ENCODE measurements at places on chromosomes 3 and 15. TPM values are rescaled to one million over a fixed set of nuclear protein-coding genes. Genes with fewer than 3 reads are reported as not detected.

DNA sequence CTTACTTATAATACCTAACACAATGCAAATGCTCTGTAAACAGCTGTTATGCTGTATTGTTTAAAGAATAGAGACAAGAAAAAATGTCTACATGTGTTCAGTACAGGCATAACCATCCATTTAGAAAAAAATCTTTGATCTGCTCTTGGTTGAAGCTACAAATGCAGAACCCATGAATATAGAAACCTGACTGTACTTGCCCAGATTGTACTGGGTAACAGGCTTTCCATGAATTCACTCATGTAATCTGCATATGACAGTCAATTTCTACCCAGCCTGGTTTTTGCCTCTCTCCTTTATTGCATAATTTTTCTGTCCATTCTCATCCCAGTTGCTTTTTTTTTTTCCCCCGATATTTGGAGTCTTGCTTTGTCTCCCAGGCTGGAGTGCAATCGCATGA is 62.6 kb upstream of the ETV5 start:
- no peak for DNase-seq

DNA sequence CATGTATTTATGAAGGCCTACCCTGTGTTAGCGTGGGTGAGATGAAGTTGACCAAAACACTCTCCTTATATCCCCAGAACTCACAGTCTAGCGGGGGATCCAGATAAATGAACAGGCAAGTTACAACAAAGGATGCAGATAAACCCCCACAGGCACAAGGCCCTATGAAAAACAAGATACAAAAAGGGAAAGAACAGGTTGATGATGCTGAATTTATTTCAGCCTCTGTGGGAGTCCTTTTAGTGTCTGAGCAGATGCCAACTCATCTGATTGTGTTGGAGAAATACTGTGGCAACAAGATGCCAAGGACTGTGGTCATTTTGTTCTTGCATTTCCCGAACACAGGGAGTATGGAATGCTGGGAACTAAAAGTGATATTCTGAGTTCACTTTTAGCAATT is 300.0 kb downstream of the CHST2 start:
- DNase-seq = no peak

DNA sequence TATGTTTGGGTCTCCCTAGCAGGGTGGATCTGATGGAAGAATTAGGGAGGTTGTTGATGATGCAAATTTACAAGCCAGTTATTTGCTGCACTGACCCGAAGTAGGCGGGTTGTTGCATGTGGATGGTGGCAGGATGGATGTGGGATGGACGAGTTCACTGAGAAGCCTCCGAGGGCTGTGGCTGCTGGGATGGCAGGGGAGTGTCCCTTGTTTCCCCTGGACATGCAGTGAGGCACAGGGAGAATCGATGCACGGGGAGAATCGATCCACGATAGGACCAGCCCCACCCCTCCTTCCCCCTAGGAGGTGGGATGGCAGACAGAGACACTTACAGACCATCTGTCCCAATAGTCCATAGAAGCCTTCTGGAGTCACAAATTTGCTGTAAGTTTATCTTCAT is 31.0 kb upstream of the KLF13 start:
- DNase-seq = no peak

FOXB1 gene
- not detected for polyA plus RNA-seq

DNA sequence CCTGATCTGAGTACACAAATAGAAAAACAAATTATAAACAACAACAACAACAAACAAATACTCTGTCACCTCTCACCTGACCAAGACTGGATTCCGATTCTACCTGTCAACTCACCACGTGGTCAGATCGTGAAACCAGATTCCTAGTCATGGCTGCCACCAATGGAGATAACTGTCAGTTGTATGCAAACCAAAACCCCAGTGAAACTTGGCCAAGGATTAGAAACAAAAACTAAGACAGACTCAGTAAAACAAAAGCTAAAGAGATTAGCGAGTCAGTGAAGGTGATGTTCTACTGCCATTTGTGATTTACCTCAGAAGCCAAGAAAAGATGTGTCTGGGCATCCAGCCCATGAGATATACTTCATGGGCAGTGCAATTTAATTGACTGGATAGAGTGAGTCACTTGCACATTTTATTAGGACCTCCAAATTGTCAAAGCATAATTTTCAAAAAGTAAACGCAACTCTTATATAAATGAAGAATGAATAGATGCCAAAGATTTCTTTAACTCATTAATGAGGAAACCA is 31.1 kb downstream of the PHLDB2 start:
- DNase-seq = no peak

- no peak for DNase-seq
These were observed 648.7 kb upstream of the DPPA4 start for GRCh38 chr3:109985943-109986555.

ROPN1 gene
- 0.29 TPM for polyA plus RNA-seq

PDCD6IP gene
- polyA plus RNA-seq = 188 TPM

- no peak for DNase-seq
These were observed 614.8 kb upstream of the BCHE start for GRCh38 chr3:166451997-166452396.

PIK3CB gene
- polyA plus RNA-seq = 11.5 TPM

DNA sequence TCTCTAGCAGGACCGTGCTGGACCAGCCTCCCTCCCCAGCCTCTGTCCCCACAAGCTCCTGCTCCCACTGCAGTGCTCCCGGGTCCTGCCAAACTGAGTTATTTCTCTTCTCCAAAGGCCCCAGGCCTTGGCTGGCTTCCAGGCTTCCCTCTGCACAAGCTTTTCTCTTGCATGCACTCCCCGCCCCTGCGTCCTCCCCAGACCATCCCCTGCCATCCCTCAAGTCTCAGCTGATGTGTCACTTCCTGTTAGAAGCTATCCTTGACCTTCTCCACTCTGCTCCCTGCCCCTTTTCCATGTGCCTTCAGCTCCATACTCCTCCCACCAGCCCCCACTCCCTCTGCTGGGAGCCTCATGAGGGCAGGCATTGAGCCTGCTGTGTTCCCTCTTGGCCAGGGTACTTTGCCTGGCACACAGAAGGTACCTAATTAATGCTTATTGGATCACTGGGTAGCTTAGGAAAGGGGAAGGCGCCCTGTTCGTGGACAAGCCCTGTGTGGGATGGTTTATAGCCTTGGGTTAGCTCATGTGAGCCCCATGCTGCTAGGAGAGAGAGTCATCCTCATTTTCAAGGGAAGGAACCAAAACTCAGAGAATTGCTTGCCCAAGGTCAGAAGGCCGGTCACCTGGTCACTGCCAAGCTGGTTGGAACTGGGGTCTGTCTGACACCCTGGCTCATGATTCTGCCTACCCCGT is 56.4 kb downstream of the FEM1B start:
- DNase-seq = no peak

DNA sequence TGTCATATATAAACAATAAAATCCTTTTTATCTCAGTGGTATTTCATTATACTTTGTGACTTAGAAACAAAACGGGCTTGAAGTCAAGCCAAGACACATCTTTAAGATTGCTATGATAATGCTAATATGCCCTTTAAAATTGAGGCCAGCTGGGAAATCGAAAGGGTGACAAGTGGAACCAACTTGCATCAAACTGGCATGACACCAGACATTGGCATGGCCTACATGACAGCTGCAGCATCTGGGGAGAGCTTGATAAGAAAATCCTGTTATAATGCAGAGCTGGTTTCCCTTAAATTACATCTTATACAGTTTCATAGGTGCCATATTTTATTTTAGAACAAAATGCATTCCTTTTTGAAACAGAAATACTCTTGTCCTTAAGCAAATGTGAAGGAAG is 325.2 kb downstream of the ZBBX start:
- DNase-seq = no peak

RTP1 gene
- polyA plus RNA-seq = not detected

- no peak for DNase-seq
These were observed 57.6 kb upstream of the NEO1 start for GRCh38 chr15:72994534-72995177.

DNA sequence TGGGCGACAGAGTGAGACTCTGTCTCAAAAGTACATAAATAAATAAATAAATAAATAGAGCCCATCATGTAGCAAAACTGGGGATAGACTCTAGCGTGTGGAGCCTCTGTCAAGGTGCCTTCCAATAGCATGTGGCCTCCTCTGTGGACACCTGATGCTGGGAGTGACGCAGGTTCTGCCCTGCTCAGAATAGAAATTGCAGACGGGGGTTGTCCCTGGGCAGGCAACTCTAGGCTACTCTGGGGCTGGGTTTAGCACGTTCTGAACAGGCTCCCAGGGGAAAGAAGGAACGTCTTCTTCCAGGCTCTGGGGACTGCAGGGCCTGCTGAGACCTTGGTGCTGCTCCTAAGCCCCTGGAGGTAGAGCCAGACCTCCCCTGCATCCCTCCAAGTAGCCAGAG is 65.3 kb downstream of the EPHB3 start:
- DNase-seq = no peak

SLC24A5 gene
- polyA plus RNA-seq = not detected

GRCh38 chr3:98778383-98778782 is 15.2 kb downstream of the ST3GAL6 start:
- DNase-seq = no peak

RBM5 gene
- polyA plus RNA-seq = 205 TPM

GRM7 gene
- polyA plus RNA-seq = not detected

DNA sequence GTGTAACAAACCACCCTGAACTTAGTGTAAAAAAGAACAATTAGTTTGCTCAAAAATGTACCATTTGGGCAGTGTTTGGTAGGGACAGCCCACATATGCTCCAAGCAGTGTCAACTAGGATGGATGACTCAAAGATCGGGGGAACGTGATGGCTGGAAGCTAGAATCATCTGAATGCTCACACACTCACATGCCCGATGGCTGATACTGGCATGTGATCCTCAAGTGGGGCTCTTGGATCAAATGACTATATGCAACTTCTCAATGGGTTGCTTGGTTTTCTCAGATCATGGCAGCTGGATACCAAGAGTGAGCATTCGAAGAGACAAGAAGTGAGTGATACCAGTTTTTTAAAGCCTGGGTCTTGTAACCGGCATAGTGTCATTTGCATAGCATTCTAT is 335.9 kb upstream of the KCNMB2 start:
- DNase-seq = no peak

GRCh38 chr15:26634319-26634718 is 138.5 kb downstream of the GABRB3 start:
- DNase-seq = no peak

Data from AG04450 (cell line).